Cortex of kidney (tissue), 1 donor: ENCODE measurements at places on chromosomes 1 and 21.

- no peak for DNase-seq
These were observed 4.4 kb downstream of the CLDN19 start for GRCh38 chr1:42735477-42736105.

- DNase-seq, result no peak
These were observed 23.7 kb upstream of the INSL5 start for GRCh38 chr1:66824771-66825170.

DNA sequence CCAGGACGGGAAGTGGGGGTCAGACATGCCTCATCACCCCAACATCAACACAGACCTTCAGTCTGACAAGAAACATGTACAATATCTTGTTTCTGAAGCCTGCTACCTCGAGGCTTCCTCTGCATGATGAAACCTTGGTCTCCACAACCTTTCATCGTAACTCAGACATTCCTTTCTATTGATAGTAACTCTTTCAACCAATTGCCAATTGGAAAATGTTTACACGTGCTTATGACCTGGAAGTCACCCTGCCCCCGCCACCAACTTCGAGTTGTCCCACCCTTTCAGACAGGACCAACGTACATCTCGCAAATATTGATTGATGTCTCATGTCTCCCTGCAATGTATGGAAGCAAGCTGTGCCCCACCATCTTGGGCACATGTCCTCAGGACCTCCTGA lies 159.5 kb downstream of the ETS2 start:
- no peak for DNase-seq

- no peak for DNase-seq
These were observed 1.0 kb downstream of the SLC35D1 start for GRCh38 chr1:67052741-67053534.

DNA sequence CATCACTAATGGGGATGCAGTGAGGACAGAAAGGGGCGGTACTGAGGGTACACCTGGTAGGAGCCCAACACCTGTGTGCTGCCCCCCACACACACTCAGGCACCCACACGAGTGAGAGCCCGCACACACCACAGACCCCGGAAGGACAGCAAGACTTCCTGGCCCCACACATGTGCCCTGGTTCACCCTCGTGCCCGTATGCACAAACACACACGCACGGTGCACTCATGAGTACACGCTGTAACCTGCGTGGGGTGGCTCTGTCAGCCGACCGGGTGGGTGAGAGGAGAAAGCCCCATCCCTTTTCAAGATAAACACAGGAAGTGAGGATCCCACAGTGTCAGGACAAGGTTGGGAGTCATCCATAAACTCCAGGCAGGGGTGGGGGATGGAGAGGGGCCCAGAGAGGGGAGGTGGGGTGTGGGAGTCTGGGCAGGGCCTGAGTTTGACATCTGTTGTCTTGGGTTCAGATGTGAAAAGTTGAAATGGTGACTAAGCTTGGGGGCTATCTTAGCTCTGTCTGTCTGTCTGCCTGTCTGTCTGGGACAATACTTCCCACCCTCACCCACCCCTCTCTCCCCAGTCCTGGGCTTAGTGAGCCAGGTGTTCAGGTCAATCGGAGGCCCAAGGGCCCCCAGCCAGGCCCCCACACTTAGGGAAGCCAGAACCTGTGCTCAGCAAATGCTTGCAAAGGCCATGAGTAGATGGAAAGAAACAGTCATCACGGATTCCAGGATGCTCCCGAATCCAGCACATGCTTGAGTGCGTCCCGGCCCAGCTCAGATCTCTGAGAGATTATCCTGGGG lies 119.8 kb upstream of the ZBTB40 start:
- no peak for DNase-seq

DNA sequence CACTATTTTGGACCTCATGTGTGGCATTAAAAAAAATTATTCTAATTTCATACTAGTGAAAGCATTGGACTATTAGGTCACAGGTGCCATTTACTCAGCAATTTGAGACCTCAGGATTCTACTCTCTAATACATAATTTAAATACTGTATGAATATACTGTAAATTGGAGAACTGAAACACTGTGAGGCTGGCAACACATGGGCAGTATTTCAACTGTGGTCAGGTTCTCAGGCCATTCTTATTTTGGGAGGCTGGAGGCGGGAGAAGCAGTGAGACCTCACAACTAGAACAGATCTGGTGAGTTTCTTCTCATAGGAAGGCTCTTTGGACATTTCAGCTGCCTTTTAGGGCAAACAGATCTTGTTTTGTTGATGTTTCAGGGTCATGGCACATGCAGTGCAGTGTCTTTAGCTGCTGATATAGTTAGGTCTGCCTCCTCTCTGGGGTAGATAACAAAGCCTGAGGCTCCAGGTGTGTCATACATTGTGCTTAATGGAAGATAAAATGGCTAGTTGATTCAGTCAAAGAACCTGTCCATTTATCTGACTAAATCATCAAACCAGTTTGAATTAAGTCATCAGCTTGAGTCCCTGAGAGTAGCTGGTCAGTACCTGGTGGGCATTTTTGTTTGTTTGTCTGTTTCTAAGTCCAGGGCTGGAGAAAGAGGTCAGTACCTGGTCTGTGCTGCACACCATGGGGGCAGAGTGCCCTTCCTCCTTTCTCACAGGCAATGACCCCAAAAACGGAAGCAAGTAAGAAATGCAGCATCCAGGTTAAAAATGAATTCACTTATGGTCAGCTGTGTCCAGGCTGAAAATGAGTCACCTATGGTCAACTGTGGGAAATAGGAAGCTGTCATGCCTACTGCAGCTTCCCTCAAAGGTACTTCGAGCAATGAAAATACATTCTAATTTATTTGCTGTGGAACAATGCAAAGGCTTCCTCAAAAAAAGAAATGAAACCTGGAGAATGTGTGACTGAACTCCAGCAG lies 216.2 kb downstream of the SDCCAG8 start:
- DNase-seq, result no peak

DNA sequence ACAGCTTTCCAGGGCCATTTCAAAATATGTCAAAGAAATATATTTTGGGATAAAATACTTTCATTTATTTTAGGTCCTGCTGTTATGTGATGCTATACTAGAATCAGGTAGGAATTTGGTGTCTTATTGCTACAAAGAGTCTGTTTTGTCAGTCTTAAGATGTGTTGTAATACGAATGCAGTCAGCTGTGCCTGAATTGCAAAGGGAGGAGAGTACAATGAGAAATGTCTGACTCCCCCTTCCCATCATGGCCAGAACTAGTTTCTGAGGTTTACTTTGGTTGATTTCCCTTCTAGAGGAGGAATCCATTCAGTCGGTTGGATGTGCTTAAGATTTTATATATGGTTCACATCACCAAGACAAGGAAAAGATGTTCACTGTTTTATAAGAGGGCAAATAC lies 75.7 kb upstream of the TNFSF18 start:
- DNase-seq, result no peak

GRCh38 chr21:42157606-42158310 lies 61.2 kb upstream of the ABCG1 start:
- DNase-seq, result no peak

DNA sequence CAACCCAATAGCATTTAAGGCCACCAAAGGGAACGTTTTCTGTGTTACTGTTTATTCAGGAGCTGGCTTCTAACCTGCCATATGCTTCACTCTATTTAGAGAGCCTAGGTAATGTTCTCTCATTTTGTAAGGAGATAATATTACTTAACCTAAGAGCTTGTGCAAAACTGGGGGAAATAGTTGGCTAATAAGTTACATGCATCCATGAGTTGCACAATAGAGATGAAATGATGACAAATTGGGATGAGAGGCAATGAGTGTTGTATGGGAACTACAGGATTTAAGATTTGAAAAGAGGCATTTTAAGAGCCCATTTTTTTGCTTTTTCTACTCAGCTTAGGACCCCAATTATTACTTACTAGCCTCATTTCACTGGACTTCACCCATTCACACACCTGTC lies 151.0 kb downstream of the ST6GALNAC3 start:
- DNase-seq, result no peak

GRCh38 chr1:89705901-89706699 lies 73.2 kb downstream of the LRRC8C start:
- DNase-seq, result no peak

DNA sequence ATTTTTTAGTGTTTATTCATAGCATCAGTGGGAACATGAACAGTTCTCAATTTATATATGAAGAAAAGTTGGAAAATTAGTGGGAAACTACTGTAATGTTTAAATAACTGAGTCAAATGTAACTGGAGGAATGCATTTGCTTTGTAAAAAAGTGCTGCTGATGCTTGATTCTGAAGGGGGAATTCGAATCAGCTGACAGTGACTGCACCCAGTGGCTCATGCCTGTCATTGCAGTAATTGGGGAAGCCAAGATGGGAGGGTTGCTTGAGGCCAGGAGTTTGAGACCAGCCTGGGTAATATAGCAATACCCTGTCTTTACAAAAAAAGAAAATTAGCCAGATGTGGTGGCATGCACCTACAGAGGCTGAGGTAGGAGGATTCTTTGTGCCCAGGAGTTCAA lies 398.4 kb downstream of the ZP4 start:
- no peak for DNase-seq

DNA sequence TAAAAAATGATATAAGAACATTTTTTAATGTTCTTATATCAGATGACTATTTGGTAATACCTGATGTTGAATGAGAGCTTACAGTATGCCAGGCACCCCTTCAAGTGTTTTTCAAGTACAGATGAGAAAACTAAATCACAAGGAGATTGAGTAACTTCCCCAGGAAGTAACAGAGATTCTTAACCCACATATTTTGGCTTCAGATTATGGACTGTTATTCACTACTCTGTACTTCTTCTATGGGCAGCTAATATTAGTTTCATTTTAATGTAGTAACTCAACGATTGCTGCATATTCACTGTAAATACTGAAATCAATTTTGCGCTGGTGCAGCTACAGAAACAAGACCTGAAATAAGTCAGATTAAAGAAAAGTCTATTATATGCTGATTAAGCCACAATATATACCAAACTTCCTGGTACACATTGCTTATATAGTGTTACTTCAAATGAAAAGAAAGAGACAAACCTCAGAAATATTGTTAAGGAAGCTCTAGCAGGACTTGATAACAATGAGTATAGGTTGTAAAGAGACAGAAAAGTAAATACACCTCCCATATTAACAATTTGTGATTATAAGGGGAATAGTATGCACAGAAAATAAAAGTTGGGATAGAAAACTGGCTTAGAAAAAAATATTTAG lies 19.7 kb downstream of the DPYD start:
- DNase-seq, result no peak

DNA sequence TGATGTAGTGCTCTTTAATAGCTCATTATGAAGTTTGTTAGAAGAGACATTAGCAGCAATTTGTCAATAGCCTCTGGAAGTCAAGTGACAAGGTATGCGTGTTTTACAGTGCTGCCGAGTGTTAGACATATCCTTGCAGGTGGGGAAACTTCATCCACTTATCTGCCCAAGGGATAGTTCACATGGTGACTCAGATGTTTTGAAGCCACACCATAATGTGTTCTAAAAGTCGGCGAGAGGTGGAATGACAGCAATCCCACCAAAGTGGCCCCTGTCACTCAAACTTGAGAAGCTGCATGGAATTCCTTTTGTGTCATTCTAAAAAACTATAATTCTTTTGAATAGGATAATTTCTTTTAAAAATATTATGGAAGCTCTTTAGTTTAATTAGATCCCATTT lies 98.1 kb downstream of the RUNX1 start:
- no peak for DNase-seq

DNA sequence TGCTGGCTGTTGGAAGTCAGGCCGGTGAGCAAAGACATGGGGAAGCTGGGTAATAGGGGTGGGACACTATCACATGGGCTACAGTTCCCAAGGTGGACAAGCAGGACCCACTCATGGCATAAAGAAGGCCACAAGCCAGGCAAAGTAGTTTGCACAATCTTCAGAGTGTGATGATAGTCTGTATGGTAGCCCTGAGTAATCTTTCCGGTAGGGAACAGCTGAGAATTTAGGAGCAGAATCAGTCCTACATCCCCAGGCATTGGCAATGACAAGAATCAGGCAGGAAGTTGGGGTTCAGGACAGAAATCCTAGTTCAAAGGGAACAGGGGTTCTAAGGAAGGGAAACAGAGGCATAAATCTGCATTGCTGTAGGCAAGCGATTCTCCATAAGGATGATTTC lies 23.9 kb upstream of the SPATA6 start:
- DNase-seq, result no peak

GRCh38 chr21:43189936-43190335 lies 21.1 kb downstream of the CRYAA start:
- no peak for DNase-seq

- DNase-seq, result no peak
These were observed 11.9 kb upstream of the EDN2 start for GRCh38 chr1:41496080-41497055.

DNA sequence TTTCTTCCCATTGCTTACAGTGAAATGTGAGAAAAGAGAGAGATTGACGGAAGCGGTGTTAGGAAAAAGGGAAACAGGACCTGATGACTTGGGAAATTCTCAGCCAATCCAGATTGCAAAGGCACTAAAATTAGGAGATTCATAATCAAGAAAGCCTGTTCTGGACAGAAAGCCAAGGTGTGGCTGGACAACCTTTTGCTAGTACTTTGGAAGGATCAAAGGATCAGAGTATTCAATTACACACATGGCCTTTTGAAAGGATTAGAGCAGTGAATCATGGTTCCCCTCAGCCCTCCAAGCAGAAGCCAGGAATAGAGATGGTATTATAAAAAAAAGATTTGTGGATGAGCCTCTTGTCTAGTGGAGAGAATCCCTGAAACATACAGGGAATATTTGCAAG lies 669.8 kb upstream of the ADAMTS5 start:
- no peak for DNase-seq
